ENCODE measurements at places on chromosomes 7 and 10. TPM values are rescaled to one million over a fixed set of nuclear protein-coding genes. Genes with fewer than 3 reads are reported as not detected.

- DNase-seq: peak; percentile 38
These were observed 10.2 kb downstream of the CYREN start for GRCh38 chr7:135160098-135160857.

DNA sequence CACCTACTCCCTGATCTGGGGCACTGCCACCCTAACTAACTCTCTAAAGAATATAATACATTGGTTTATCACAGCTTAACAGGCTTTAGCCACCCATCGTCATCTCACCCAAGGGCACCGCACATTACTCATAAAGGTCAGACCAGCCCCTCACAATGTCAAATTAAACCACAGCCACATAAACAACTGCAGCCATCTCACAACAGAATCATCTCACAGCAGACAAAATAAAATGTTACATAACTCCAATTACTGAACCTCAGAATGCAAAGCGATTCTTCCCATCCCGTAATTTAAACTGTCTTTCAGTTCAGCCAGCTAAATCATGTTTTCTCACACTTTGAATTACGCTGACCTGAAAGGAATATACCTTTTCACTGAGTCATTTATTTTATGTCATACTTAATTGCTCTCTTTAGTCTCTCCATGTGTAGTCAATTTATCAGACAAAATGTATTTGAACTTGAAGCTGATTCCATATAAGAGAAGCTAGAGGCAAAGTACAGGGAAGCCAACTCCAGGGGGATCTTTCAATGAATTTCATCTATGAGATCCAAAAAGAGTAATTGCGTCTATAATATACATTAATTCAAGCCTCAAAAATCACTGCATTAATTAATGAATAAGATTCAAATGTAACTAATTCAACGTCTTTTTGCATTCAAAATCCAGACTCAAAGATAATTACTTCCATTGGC lies 96.9 kb upstream of the NEBL start:
- peak; percentile 52 for DNase-seq

DNA sequence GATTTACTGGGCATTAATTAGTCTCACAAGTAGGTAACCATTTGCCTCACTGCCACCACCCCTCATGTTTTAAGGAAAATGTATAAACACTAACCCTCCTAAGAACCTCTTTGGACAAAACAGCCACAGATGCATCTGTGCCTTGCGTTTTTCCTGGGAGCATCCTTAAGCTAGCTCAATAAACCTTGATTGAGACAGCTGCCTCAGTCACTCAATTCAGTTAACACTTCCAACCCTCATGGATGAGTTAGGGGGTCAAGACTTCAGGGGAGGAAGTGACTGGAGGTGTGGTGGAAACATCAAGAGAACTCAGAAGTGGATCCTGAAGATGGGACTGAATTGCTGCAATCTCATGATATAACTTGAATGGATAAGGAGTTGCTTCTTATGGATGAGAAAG lies 31.5 kb downstream of the CUL2 start:
- no peak for DNase-seq

The PLEKHS1 gene
- not detected for total RNA-seq

DNA sequence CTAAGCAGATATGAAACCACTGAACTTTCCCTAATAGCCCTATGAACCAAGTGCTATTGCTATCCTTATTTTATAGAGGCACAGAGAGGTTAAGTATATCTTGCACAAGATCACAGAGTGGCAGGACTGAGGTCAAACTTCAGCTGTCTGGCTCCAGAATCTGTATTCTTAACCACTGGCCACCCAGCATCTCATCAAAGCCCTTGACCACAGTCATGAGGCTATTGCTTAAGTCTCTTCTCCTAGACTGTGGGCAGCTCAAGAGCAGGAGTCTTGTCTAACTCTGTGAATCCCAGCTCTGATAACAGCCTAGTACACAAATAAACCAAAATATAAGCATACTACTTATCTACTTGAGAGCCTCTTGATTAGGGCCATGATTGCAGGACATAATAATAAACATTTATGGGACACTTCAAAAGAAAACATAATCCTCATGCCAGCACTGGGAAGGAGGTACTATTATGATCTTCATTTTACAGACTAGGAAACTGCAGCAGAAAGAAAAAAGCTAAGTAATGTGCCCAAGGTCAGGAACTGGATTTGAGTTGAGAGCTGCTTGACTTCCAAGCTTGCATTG lies 22.4 kb upstream of the SMC3 start:
- DNase-seq: no peak
